IPS DF 6.9 (cell line): ENCODE measurements at places on chromosomes 4 and X.

DNA sequence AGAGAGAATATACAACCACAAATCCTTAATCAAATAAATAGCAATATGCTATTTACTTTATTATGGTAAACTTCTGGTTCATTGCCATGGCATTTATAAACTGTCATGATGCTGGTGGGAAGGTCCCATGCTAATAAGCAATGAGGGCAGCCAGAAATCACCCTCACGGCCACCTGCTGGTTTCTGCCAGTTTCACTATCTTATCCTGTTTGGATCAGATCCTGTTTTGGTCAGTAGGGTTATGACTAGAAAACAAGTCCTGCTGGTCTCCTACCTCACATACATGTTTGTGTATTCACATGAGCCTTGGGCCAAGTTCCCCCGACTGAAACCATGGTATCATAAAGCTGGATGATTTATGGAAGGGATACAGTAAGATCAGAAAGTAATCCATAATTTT is 28.1 kb downstream of the XAGE5 start:
- no peaks in the 10 kb centered on the region for H3K36me3 ChIP-seq
- H3K27me3 ChIP-seq: no peaks in the 10 kb centered on the region
- no peaks in the 10 kb centered on the region for H3K4me1 ChIP-seq

DNA sequence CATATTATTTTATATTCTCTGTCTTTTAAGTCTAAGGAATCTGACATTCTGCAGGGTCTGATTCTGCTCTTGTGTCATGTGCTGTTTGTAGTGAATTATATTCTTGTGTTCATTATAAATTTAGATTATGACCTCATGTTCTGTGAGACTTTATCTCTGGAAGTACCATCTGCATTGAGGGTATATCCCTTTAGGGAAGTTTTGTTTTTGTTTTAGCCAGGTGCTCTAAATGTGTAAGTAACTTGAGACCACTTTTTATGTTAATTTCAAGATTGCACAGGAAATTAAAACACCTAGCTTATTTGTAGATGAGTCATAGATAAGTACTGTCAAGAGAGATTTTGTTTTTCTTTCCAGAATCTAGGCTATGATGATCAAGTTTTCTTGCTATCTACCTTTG is 35.0 kb upstream of the DKK2 start:
- H3K27me3 ChIP-seq: no peaks in the 10 kb centered on the region
- H3K4me3 ChIP-seq: no peak overlapping the region
- DNase-seq: no peak
- H3K27ac ChIP-seq: no peak overlapping the region

DNA sequence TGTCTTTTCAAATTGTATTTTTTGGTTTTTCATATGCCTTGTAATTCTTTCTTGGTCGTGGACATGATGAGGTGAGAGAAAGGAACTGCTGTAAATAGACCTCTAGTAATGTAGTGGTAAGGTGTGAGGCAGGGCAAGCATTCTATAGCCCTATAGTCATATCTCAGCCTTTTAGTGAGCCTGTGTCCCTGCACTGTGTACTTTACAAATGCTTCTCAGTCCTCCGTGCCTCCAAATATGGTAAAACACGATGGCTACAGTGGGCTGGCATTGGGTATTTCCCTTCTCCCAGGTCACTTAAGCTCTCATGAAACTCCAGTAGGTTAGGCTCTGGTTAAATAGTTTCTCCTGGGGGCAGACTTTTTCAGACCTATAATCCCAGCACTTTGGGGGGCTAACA is 57.9 kb upstream of the PLS3 start:
- H3K27me3 ChIP-seq: no peaks in the 10 kb centered on the region
- H3K36me3 ChIP-seq: no peaks in the 10 kb centered on the region
- DNase-seq: no peak
- no peak overlapping the region for H3K27ac ChIP-seq

DNA sequence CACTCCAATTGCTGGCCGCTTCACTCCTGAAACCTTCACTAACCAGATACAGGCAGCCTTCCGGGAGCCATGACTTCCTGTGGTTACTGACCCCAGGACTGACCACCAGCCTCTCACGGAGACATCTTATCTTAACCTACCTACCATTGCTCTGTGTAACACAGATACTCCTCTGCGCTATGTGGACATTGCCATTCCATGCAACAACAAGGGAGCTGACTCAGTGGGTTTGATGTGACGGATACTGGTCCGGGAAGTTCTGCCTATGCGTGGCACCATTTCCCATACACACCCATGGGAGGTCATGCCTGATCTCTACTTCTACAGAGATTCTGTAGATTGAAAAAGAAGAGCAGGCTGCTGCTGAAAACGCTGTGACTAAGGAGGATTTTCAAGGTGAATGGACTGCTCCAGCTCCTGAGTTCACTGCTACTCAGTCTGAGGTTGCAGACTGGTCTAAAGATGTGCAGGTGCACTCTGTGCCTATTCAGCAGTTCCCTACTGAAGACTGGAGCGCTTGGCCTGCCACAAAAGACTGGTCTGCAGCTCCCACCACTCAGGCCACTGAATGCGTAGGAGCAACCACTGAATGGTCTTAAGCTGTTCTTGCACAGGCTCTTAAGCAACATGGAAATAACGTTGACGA is 35.8 kb upstream of the PRDM8 start:
- no peak overlapping the region for H3K27ac ChIP-seq
- H3K4me1 ChIP-seq: no peaks in the 10 kb centered on the region
- H3K36me3 ChIP-seq: no peaks in the 10 kb centered on the region
- no peak for DNase-seq
- no peaks in the 10 kb centered on the region for H3K27me3 ChIP-seq

DNA sequence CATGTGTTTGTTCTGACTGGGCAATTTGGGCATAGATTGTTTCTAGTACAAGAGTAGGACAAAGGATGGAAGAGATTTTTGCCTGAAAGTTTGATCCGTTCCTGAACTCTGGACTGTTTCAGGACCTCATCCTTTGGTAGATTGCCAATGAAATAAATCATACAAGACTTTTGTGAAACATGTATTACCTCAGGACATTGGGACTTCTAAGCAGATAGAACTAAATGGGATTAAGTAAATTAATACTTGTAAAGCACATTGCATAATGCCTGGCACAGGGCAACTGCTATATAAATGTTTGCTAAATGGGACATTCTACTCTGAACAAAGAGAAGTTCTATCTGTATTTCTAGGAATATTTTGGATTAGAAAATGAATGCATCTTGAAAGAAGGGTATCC is 164.8 kb upstream of the RPS6KA3 start:
- no peak for DNase-seq
- H3K4me1 ChIP-seq: no peaks in the 10 kb centered on the region
- no peak overlapping the region for H3K27ac ChIP-seq
- H3K27me3 ChIP-seq: no peaks in the 10 kb centered on the region
- H3K36me3 ChIP-seq: no peaks in the 10 kb centered on the region
